ENCODE measurements at places on chromosomes 12 and 14.

- DNase-seq, result no peak
Measured at GRCh38 chr12:95611676-95612309, 60.5 kb upstream of the USP44 start.

- DNase-seq, result no peak
Measured at GRCh38 chr12:70449753-70450341, 83.8 kb downstream of the KCNMB4 start.

DNA sequence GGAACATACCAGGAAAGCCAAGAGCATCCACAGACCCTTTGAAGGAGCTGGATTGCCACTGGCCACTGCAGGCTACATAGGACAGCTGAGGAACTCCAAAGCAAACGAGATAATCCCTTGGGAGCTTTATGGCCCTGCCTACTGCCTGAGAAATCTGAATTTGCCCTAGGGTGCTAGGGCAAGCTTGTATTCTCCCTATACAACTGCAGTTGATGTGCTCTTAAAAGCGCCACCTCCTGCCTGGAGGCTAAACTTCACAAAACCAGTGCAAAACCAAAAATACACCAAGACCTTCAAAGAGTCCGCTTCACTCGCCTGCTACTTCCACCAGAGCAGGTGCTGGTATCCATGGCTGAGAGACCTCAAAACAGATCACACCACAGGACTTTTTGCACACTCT, 99.6 kb upstream of the KRR1 start:
- no peak for DNase-seq

GRCh38 chr14:60974090-60974651, 6.7 kb downstream of the TRMT5 start:
- DNase-seq, result no peak

DNA sequence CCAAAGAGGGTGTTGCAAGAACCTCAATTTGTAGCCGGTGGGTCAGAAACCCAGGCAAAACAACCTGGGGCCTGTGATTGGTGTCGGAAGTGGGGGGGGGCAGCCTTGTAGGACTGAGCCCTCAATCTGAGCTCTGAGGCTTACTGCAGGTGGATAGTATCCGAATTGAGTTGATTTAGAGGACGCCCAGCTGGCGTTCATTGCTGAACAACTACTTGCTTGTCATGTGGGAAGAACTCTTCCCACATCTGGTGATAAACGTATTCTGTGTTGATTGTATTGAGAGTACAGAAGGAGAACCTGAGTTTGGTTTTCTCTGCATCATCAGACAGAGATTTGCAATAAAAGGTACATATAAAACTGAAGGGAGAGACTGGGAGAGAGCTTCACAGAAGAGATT, 5.1 kb downstream of the ANO6 start:
- no peak for DNase-seq

DNA sequence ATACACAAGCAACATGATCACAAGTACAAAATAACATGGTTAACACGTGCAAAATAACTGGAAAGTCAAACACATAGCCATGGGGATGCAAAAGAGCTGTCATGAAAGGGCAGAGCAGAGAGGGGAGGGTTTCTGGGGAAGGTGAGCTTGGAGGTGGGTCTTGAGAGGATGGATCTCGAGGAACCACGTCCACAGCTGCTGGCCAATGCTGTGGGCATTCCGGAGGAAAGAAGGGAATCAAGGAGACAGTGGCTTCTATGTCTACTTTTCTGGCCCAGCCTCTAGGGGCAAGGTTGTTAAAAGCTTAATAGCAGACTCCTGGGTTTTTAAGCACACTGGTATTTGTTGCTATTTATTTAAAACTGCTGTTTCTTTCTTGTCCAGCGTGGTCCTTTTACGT, 8.4 kb upstream of the MYH7 start:
- no peak for DNase-seq
